ENCODE measurements at places on chromosomes 11 and 22. TPM values are rescaled to one million over a fixed set of nuclear protein-coding genes. Genes with fewer than 3 reads are reported as not detected.

UPK3A gene
- 0.37 TPM for total RNA-seq

POU2AF1 gene
- 10.5 TPM for total RNA-seq

SYT13 gene
- total RNA-seq: not detected

LMO2 gene
- total RNA-seq: 2.1 TPM

ACR gene
- not detected for total RNA-seq

SYNGR1 gene
- 1.1 TPM for total RNA-seq

TOMM22 gene
- total RNA-seq: 56.3 TPM
